ENCODE measurements at places on chromosomes 13 and 19.

- H3K36me3 ChIP-seq, result peaks cover 5% of the 10 kb centered on the region
- no peak overlapping the region for H3K4me3 ChIP-seq
- H3K27me3 ChIP-seq, result no peaks in the 10 kb centered on the region
- DNase-seq, result no peak
These were observed 35.9 kb downstream of the RAB20 start for GRCh38 chr13:110525328-110526319.

DNA sequence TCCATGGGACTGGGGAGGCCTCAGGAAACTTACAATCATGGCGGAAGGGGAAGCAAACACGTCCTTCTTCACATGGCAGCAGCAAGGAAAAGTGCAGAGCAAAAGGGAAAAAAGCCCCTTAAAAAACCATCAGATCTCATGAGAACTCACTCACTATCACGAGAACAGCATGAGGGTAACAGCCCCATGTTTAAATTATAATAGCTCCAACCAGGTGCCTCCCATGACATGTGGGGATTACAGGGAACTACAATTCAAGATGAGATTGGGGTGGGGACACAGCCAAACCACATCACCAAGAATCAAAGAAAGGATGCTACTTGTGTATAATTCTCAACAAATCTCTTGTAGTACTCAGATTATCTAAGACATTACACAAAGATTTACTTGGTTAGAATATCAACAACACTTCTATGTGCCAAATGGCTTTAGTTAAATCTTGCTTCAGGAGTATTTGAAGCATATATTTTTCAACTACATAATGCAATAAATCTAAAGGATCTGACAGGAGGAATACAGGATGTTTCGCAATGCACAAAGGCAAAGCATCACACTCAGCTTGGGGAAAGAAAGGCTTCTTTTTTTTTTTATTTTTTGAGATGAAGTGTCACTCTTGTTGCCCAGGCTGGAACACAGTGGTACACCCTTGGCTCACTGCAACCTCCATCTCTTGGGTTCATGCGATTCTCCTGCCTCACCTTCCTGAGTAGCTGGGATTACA is 180.0 kb downstream of the LHFPL6 start:
- H3K27me3 ChIP-seq, result no peaks in the 10 kb centered on the region
- H3K36me3 ChIP-seq, result peaks cover 3% of the 10 kb centered on the region
- H3K27ac ChIP-seq, result no peak overlapping the region
- H3K4me3 ChIP-seq, result no peak overlapping the region
- DNase-seq, result no peak

GRCh38 chr19:4415352-4415751 is 12.9 kb downstream of the CHAF1A start:
- H3K27ac ChIP-seq, result no peak overlapping the region
- H3K4me1 ChIP-seq, result peaks cover 7% of the 10 kb centered on the region
- DNase-seq, result no peak
- H3K4me3 ChIP-seq, result no peak overlapping the region
- peaks cover 3% of the 10 kb centered on the region for H3K36me3 ChIP-seq

DNA sequence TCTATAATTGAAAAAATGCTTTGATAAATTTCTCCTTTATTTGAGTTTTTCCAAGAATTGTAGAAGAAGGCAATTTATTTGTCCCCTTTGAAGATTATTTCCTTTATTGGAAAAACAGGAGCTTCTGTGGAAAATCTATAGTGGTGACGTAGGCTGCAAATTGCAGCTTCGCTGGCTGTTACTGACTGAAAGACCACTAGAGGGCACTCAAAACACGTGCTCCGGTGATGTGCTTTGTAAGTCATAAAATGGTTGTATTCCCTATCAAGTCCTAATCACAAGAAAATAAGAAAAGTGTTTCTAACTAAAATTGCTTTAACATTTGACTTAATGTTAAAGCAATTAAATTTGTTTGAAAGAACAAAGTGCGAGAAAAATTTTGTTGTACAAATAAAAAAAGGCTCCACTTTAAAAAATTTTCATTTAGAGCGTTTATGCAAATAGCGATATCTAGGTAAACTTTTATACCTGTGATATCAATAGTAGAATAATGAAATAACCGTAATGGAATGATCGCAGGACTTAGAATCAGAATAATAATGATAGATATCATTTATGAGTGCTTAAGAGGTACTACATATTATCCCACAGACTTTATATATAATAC is 638.2 kb upstream of the SPRY2 start:
- H3K27me3 ChIP-seq, result no peaks in the 10 kb centered on the region
- no peak for DNase-seq
- H3K4me1 ChIP-seq, result no peaks in the 10 kb centered on the region
- H3K27ac ChIP-seq, result no peak overlapping the region

GRCh38 chr13:106398289-106398688 is 137.2 kb downstream of the EFNB2 start:
- no peaks in the 10 kb centered on the region for H3K27me3 ChIP-seq
- H3K4me3 ChIP-seq, result no peak overlapping the region
- DNase-seq, result no peak
- H3K4me1 ChIP-seq, result no peaks in the 10 kb centered on the region
- no peak overlapping the region for H3K27ac ChIP-seq

GRCh38 chr13:20796791-20797508 is 23.2 kb upstream of the EEF1AKMT1 start:
- H3K36me3 ChIP-seq, result peaks cover 37% of the 10 kb centered on the region
- no peak for DNase-seq
- H3K27me3 ChIP-seq, result no peaks in the 10 kb centered on the region
- peak overlapping the region; percentile 50 for H3K27ac ChIP-seq

GRCh38 chr13:97316390-97316789 is 94.3 kb downstream of the MBNL2 start:
- H3K27me3 ChIP-seq, result no peaks in the 10 kb centered on the region
- no peak overlapping the region for H3K27ac ChIP-seq
- peaks cover 24% of the 10 kb centered on the region for H3K36me3 ChIP-seq
- peaks cover 35% of the 10 kb centered on the region for H3K4me1 ChIP-seq
- H3K4me3 ChIP-seq, result no peak overlapping the region
